ENCODE measurements at places on chromosomes 1 and 21.

DNA sequence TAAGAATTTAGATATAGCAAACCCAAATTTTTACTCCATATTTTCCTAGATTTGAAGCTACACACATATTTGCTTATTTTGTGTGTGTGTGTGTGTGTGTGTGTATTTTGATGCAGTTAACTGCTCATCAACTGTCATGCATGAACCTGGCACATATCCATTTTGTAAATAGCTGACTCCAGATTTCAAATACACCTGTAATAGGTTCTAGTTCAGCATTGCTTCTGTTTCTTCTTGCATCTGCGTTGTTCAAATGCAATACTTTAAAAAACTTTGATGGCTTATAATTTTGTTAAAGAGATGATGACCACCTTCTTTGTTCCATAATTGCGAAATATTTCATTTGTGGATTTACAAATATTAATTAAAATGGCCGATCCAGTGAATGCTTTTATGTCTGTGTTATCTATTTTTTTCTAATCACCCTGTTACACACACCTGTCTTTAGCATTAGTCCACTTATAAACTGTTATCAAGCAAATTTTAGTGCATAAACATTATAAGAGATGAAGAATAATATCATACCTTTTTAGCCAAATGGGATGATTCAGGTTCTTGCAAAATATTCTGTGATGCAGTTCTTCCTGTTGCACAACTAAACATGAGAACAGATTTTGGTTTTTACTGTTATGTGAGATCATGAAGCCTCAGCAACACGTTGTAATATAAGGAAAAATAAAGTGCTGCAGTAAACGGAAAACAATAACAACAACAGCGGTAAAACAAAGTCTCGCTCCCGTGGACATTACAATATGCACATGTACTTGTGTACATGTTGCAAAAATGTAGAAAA, 12.7 kb upstream of the S100A11 start:
- DNase-seq = no peak

DNA sequence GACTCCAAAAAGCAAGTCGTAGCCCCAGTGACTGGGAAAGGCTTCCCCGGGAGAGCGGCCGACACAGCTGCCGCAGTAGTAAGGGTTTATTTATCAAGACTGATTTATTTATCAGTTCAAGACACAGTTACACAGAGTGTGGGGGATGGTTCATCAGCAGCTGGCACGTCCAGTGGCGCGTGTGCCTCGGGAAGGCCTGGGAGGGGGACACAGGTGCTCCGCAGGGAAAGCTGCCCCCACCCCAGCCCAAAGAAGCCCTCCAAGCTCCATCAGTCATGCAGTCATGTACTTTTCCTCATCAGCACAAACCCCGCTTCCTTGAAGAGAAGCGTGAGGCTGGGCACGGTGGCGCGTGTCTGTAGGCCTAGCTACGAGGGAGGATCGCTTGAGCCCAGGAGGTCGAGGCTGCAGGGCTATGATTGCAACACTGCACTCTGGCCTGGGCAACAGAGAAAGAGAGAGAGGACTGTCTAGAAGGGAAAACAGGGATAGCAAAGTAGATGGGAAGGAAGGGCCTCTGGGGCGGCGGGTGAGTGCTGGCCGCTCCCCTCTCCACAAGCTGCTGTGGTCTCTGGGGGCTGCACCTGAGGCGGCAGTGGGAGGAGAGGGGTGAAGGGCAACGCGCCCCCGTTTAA, 53.2 kb downstream of the PRKCZ start:
- DNase-seq = no peak

DNA sequence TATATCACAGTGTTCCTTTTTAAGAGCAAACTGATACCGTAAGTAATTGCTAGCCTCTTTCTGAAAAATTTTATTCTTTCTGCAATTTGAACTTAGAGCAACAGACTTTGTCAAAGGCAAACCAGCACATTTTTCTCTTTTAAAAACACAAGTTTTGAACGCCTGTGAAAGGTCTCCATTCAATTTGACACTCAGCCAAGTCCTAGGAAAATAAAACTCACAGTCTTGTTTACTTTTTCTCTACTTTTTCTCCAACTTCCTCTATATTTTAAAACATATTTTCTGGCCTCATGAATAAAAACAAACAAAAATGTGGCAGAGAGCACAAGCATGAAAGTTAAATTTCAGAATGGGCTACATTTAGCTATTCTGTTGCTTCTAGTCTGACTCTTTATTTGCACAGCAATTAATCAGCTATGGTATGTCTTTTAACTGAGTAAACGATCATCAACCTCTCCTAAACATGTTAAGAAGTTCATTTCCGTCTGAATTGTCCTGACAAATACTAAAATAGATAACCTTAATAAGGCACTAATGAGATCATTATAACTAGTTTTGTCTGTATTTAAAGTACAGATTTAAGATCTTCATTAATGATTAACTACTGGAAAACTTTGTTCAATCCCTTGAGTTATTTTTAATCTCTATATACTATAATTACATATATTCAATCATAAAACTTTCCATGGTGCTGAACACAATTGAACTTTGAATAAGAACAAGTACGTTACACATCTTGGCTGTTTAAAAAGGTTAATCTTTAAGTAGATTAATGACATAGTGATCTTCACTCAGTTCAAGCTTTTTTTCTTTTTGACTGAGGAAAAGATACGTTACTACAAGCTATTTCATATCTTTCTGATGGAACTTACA, 550.6 kb downstream of the PTBP2 start:
- no peak for DNase-seq

DNA sequence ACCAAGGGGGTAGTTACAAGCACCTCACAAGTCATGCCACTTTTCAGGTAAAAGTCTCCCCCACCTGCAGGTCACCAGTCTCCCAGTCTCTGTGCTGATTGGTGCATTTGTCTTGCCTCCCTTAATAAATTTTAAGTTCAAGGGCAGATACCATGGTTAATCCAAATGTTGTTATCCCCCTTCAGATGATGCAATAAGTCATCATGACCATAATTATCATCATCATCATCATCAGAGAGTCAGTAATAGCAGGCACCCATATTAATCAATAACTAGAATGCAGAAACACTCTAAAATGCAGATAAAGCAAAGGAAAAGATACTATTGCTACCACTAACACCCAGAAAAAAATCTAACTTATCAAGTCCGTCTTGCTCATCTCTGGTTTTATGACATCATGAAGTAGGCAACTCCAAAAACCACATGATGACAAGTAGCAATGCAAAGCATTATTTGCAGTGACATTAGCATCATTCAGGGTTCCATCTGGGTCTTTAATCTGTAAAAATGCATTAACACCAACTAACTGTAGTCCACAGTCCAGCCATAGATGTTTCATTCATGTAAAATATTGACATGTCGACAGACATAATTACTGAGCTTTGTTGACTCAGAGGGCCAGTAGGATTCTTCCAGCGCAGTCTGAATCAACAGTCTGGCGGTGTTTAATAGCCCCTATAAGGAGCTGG, 492.0 kb upstream of the RUNX1 start:
- no peak for DNase-seq

GRCh38 chr1:117301901-117302300, 65.3 kb upstream of the MAN1A2 start:
- DNase-seq = no peak

- DNase-seq = no peak
These were observed 25.4 kb downstream of the ATP5PO start for GRCh38 chr21:33890187-33890586.

- DNase-seq = no peak
These were observed 29.3 kb downstream of the GABPA start for GRCh38 chr21:25764065-25764464.

DNA sequence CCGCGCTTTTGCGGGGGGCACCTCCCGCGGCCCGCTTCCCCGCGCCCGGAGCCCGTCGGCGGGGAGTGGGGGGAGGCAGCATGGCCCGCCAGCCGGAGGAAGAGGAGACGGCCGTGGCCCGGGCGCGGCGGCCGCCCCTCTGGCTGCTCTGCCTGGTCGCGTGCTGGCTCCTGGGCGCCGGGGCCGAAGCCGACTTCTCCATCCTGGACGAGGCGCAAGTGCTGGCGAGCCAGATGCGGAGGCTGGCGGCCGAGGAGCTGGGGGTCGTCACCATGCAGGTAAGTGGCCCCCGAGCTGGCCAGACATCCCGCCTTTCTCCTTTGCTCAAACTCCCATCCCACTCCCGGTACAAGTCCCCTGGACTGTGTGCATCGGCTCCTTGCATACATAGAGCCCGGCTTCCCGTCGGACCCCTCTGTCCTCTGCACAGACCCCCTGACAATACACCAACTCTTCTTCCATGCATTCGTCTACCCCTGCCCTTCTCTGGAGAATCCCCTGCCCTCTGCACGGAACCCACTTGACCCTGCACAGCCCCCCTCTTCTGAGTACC, 812 bp downstream of the CACHD1 start:
- DNase-seq = no peak

GRCh38 chr1:24294228-24294672, 24.9 kb upstream of the GRHL3 start:
- DNase-seq = no peak

GRCh38 chr1:23558872-23559135, 497 bp downstream of the ID3 start:
- DNase-seq = no peak

DNA sequence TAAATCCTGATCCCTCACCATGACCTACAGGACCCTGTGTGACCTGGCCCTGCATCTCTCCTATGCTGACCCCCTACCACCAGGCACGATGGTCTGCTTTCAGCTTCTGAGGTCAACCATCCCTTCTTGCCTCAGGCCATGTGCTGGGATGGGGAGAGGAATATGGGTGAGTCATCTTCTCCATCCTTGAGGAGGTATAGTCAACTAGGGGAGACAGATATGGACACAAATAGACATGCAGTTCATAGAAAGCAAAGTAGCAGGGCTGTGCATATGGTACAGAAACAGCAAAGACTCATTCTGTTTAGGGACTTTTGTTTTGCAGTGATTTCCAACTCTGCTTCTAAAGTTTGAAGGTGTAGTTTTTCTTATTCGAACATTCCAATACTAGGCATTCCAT, 250.8 kb upstream of the FGGY start:
- DNase-seq = no peak

GRCh38 chr1:64921771-64922170, 44.6 kb downstream of the JAK1 start:
- DNase-seq = no peak

GRCh38 chr1:96236156-96236739, 485.3 kb upstream of the PTBP2 start:
- peak; percentile 42 for DNase-seq

GRCh38 chr1:95311014-95311413, 77.0 kb downstream of the RWDD3 start:
- DNase-seq = no peak

DNA sequence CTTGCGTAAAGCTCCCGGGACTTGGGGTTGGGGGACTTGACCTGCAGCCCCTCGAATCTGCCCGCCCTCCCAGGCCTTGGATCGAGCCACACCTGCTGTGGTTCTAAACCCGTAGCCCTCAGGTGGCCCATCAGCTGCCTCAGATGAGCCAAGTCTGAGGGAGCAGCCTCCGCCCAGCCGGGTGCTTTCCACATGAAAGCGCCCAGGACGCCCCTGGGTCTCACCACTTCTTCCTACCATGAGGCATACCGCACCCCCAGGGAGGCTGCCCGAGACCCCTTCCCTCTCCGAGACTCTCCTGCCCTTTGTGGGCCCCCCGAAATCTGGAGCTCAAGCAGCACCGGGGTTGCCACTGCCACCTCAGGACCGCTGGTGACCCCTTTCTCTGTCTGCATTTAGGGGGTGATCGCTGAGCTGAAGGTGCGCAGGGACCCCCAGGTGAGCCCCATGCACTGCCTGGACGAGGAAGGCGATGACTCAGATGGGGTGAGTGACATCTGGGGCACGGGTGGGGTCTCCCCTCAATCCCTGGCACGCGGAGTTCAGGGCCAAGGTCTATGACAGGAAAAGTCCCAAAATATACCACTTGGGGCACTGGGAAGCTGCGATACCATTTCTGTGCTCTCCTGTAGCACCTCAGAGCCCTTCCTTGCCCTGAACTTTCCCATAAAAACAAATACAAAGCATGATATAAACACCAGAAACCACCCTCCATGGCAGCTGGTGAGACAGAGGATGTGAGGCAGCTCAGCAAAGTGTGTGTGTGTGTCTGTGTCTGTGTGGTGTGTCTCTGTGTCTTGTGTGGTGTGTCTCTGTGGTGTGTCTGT, 68.5 kb downstream of the SLC19A1 start:
- DNase-seq = no peak

DNA sequence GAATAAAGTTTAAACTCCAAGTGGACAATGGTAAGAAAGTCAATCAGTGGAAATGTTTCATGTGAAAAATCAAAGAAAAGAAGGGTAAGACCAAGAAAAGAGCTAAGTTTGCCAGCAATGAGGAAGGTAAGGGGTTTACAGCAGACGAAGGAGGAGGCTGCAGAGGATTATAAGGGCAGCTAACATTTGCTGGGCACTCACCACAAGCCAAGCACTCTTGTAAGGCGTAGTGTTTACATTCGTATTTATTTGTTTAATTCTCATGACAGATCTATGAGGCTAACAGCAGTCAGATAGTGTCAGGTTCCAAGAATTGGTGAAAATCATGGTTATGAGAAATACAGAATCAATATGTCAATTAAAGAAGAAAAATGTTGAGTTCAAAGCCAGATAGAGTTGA, 75.2 kb upstream of the NGF start:
- no peak for DNase-seq

DNA sequence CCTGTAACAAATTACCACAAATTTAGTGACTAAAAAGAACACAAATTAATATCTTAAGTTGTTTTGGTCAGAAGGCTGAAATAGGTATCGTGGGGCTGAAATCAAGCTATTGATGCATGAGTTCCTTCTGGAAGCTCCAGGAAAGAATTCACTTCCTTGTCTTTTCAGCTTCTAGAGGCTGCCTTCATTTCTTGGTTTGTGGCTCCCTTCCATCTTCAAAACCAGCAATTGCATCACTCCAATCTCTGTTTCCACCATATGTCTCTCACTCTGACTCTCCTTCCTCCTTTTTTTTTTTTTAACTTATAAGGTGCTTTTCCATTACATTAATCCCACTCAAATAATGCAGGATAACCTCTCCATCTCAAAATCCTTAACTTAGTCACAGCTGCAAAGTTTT, 78.4 kb downstream of the OLFM3 start:
- DNase-seq = no peak

GRCh38 chr1:201310251-201310985, 27.1 kb downstream of the PKP1 start:
- DNase-seq = no peak

GRCh38 chr1:5680600-5680999, 311.6 kb downstream of the NPHP4 start:
- DNase-seq = no peak

GRCh38 chr1:94865360-94865759, 45.2 kb downstream of the SLC44A3 start:
- DNase-seq = no peak

GRCh38 chr1:229669333-229669732, 43.3 kb downstream of the URB2 start:
- DNase-seq = peak; percentile 15

- no peak for DNase-seq
These were observed 148.6 kb upstream of the ETV3 start for GRCh38 chr1:157286646-157287420.
